ENCODE measurements at places on chromosomes 6 and 20.

GRCh38 chr20:34896086-34896621, 19.7 kb downstream of the ACSS2 start:
- DNase-seq, result no peak

- DNase-seq, result no peak
These were observed 6.9 kb upstream of the CITED2 start for GRCh38 chr6:139381216-139381865.

DNA sequence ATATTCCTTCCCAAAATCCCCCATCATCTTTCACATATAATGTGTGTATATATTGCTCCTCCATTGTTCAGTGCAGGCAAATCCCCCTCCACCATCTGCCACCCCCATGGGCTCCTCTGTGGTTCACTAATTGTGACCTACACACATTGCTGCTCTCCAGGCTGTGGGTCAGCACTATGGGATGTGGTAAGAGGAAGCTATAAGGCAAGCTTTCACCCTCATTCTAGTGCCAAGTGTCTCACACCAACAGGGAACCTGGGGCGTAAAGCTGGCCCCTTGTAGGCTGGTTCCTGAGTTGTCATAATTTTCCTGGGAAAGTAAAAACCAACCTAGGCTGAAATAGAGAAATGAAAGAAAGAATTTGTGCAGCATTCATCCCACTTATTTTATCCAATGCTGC, 16.8 kb downstream of the FKBP1A start:
- DNase-seq, result no peak

- DNase-seq, result no peak
These were observed 943 bp downstream of the ZUP1 start for GRCh38 chr6:116667623-116668022.

DNA sequence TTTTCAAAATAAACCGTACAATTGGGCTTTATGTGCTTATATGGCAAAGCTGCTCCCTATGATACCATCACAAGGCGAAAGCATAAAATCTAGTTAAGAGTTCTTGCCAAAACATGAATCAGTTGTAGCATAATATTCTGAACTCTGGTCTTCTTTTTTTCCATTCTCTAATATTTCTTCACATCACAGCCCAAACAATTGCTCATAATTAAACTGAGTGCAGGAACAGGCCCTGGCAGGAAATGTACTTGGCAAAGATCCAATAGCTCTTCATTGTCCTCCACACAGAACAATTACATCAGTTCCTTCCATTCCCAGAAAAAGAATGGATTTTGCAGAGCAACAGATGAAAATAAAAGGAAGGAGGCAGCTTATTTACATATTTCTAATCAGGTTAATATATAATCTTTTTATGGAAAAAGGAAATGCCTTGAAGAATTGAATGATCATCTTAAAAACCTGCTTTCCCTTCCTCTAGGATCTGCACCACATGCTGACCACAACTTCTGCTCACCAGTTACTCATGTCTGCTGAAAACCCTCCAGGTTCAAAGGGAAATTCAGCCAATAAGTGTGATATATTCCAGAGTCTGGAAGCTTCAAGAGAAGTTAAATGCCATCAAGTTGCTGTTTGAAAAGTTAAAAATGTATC, 123.3 kb upstream of the COL21A1 start:
- DNase-seq, result no peak

DNA sequence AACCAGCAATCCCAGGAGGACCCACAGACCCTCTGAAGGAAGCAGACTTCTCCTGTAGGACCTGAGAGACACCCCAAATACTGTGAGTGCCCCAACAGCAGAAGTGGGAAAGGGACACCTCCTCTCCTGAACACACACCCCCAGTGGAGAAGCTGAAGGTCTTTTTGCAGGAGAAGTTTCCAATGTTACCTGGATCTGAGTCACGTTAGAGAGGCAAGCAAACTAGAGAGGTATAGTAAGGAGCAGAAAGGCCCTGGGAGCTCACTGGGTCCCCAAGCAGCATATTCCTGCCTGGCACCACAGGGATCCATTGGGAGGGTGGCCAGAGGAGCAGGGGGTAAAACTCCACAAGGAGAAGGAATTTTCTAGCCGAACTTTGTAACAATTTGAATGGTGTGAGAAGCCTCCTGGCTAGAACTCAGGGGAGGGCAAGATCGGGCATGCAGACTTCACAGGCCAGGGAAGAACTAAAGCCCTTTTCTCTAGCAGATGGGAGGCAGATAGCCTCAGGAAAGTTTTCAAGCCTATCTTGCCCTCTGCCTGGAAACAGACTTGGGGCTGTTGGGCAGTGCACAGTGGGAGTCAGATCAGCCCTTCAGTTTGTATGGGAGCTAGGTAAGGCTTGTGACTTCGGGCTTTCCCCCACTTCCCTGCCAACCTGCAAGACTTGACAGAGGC, 68.2 kb upstream of the SSTR4 start:
- DNase-seq, result no peak

DNA sequence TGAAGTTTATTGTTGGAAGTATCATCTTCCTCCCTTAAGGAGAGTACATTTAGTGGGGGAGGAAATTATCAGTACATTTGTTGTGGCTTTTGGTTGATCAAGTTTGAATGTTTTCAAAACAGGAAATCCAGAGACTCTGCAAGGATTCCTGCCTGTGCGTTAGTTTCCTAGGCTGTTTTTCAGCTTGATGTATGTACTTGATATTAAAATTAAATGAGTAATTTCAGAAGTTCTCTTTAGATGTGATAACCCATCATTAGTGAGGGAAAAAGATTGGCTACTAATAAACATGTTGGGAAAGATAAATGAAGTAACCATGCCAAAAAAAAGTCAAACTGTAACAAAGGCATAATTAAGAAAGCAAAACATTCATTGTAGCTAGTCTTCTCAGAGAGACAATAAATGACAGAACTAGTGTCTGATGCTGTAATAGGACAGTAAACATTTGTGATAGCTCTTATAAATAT, 88.0 kb upstream of the TULP1 start:
- DNase-seq, result no peak

GRCh38 chr6:128487746-128488145, 32.7 kb downstream of the PTPRK start:
- DNase-seq, result no peak

DNA sequence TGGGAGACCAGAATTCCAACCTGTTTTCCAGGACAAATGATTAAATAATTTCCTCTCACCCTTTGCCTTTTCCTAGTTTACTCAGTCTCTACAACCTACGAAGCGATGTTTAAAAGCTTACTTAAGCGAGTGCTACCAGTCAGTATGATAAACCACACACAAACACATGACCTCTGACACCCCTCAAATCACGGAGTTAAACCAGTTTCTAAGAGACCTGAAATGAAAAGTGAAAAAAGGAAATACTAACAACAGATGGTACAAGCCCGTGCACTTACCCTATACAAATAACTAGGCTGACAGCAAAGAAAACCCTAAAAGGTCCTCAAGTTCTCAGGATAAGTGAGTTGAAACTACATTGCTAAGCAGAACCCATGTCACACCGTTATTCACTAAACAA, 7.7 kb downstream of the TNFRSF21 start:
- no peak for DNase-seq

GRCh38 chr20:58693226-58694006, 816 bp downstream of the NPEPL1 start:
- no peak for DNase-seq

DNA sequence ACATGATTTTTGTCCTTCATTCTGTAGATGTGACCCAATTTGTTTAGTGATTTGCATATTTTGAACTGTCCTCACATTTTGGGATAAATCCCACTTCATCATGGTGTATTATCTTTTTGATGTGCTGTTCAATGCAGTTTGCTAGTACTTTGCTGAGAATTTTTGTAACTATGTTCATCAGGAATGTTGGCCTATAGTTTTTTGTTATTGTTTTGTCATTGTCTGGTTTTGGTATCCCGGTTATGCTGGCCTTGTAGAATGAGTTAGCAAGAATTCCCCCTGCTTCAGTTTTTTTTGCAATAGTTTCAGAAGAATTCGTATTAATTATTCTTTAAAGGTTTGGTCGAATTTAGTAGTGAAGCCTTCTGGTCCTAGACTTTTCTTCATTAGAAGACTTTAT, 11.9 kb downstream of the KIF25 start:
- DNase-seq, result no peak
